ENCODE measurements at places on chromosomes 1 and 21.

DNA sequence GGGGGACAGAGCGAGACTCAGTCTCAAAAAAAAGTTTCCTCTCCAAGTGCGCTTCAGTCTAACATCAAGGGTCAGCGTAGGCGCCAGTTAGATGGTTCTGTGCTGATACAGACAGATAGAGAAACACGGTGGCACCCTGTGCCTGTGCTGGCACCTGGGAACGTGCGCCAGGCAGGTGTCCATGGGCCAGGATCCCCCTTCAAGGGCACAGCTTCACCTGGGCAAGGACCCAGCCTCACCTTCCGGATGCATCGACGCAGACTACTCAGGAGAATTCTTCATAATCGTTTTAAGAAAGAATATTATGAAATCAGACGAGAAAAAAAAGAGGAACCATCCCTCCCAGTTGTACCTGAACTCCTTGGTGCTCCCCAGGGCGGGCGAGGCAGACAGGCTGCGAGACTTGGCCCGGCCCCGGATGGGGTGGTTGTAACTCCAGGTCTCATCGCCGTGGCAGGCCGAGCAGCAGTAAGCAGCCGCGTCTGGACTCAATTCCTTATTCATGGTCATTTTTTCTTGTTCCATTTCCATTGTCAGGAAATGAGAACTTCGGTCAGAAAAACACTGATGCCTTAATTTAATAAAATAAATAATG lies 13.3 kb downstream of the NADK start:
- DNase-seq = no peak

DNA sequence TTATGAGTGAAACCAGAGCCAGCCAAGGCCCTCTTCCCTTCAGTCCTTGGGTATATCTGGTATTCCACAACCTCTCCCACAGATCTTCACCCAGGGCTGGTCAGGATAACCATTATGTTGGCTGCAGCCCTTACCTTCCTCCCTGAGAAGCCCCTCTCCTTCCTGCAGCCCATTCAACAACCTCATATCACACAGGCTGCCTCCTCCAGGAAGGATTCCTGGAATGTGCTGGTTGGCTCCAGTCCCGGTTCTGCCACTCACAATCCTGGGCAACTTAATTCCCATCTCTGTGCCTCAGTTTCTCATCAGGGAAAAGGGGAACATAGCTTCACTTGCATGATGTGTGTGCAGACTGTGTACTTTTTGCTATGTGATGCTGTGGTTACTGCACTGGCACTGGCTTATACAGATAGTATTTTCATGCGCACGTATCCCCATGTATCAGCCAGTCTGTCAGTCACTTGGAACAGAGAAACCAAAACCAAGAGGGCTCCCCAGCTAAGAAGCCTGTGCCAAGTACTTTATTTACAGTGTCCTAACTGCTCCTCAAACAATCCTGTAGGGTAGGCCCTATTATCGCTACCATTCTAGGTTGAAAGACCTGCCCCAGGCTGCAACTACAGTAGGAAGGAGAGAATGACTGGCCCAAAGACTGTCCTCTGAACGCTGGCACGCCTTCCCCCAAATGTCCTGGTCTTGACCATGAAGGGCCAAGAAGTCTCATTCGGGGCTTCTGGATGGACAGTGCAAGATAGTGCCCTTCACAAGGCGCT lies 39.9 kb upstream of the PPP1R15B start:
- no peak for DNase-seq

GRCh38 chr1:102595106-102595505 lies 513.2 kb downstream of the COL11A1 start:
- no peak for DNase-seq

GRCh38 chr1:60583696-60584095 lies 498.7 kb upstream of the NFIA start:
- DNase-seq = no peak

GRCh38 chr1:189607477-189608096 lies 870.1 kb downstream of the BRINP3 start:
- no peak for DNase-seq

GRCh38 chr1:203625628-203626019 lies 1.0 kb upstream of the ATP2B4 start:
- DNase-seq = peak; percentile 56

GRCh38 chr1:40955266-40955665 lies 24.2 kb upstream of the CTPS1 start:
- no peak for DNase-seq

DNA sequence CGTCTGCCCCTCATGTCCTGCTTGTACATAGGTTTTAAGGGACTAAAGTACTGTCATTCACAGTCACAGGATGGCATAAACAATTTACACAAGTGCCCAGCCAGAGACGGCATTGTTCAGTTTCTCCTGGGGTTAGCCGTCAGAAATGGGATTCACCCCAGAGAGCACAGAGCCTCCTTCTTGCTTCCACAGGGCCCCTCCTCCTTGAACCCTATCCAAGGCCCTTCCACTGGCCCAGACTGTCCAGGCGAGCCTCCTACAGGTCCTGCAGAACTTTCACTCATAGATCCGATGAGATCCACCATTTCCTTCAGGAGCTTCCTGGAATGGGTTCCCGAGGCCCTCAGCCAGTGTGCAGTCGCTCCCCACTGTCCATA lies 10.0 kb downstream of the AVPR1B start:
- no peak for DNase-seq

DNA sequence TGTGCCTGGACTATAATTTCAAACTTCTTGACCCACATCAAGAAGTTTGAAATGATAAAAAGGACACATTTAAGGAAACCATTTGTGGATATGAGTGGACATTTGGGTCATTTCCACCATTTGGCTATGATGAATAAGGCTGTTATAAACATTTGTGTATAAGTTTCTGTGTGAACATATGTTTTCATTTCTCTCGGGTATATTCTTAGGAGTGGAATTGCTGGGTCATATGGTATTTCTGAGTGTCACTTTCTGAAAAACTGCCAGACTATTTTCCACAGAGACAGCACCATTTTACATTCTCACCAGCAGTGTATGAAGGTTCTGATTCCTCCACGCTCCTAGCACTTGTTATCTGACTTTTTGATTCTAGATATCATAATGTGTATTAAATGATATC lies 50.8 kb downstream of the GPR137B start:
- no peak for DNase-seq

DNA sequence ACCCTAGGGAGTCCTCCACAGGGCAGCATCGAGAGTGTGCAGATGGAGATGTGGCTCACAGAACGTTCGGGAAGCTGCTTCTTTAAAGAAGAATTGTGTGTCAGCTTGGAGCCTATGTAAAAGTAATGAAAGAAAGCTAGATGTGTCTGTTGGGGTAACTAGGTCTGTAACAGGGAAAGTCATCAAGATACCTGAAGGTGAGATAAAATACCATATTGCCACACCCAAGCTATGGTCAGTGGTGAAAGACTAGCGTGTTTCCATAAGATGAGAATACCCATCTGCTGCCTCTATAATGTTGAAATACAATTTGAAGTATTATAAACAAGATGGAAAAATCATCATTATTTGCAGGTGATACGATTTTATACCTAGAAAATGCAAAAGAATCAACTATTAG lies 17.5 kb downstream of the RCAN1 start:
- no peak for DNase-seq

- DNase-seq = no peak
Measured at GRCh38 chr1:237405912-237406311, 363.9 kb downstream of the RYR2 start.

DNA sequence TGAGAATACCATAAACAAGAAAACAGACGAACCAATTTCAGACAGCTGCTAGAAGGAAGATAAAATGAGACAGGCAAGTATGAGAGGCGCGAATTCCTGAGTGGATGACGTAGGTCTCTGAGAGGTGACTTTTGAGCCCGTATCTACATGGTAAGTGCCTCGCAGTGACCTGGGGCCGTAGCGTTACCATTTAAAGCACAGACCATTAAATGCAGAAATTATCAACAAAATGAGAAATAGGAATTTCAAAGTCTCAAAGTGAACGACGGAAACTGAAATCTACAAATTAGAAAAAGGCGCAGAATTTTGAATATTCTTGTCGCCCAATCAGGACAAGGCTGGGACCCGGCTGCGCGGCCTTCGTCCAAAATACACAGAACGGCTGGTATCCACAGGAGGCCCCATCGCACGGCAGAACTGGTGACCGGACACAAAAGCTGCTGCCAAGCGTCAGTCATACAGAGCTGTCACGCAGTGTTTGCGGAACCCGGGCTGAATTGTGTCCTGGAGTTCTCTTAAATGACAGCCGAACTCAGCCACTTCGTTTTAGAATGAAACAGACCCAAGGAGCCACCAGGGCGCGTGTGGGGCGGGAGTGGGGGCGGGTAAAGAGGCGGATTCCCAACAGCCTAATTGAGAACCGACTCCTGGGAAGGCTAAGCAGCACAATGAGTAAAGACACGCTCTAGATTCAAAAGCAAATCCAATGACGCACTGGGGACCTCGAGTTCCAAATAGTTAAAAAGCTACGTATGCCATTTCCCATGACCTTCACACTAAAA lies 13.8 kb upstream of the BOLA1 start:
- DNase-seq = peak; percentile 94

- DNase-seq = no peak
Measured at GRCh38 chr1:31535561-31535960, 40.8 kb upstream of the TINAGL1 start.

- DNase-seq = no peak
Measured at GRCh38 chr1:25628741-25629421, 12.3 kb downstream of the MAN1C1 start.

DNA sequence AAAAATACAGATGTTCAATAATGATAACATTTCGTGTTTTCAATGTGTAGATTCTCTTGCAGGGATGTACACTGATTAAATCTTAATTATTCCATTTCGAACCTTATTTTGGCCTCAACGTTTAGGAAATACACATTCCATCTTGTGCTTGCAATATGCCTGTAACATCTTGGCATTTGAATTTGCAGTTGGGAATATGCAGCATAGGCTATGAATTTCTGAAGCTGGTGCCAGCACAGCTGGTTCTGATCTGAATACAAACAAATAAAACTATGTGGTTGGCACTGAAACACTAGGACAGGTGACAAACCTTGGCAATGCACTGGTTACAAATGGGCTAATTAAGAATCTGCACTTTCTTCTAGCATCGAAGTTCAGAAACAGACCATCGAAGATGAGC lies 108.4 kb downstream of the ERG start:
- no peak for DNase-seq

GRCh38 chr1:225651376-225651871 lies 1.5 kb downstream of the ENAH start:
- DNase-seq = no peak

- no peak for DNase-seq
Measured at GRCh38 chr21:46386734-46387088, 62.8 kb downstream of the PCNT start.

- no peak for DNase-seq
Measured at GRCh38 chr1:89876463-89876862, 55.6 kb downstream of the LRRC8D start.

DNA sequence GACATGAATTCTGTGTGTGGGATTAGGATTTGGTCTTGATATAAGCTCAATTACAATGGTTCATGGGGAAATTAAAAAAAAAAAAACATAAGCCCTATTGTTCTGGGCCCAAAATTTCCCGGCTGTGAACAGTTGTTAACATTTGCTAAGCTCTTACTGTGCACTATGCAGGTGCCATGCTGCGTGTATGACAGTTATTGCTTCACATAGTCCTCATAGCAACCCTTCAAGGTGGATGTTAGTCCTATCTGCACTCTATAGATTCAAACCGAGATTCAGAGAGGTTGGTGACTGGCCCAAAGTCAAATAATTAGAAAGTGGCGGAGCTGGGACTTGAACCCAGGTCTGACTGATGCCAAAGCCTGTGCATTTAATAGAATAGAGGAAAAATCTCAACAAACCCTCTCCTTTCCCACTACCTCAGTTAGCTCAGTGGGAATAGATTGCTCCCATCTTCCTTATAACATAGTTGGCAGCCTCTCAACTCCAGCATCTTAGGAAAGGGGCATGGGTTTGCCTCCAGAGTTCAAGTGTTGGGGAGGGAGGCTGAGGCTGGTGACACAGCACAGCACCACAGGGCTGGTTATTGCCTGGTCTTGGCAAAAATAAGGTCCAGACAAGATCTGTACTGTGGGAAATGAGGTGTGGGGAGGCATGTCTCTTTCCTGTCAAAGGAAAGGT lies 55.0 kb upstream of the GCLM start:
- no peak for DNase-seq

GRCh38 chr1:118258975-118259374 lies 73.9 kb upstream of the SPAG17 start:
- no peak for DNase-seq

GRCh38 chr1:31214316-31215064 lies 25.2 kb downstream of the NKAIN1 start:
- no peak for DNase-seq

DNA sequence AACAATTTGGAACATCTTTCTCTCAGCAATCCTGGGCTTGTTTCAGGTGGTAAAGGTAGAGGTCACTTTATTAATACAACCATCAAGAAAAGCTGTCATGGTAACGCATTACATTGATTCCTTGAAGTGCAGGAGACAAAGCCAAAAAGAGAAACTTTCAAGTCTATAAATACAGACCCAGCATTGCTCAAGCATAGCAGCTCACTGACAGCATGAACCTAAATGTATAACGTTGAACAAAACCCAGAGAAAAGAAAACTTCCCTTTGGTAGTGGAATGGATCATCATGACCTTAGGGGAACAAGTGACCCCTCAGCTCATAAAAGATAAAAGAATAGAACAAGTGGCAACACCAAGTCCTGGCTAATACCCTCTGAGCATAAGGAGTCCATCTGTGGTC lies 332.2 kb downstream of the NTNG1 start:
- DNase-seq = no peak

GRCh38 chr1:233549917-233550316 lies 64.0 kb upstream of the KCNK1 start:
- DNase-seq = no peak

DNA sequence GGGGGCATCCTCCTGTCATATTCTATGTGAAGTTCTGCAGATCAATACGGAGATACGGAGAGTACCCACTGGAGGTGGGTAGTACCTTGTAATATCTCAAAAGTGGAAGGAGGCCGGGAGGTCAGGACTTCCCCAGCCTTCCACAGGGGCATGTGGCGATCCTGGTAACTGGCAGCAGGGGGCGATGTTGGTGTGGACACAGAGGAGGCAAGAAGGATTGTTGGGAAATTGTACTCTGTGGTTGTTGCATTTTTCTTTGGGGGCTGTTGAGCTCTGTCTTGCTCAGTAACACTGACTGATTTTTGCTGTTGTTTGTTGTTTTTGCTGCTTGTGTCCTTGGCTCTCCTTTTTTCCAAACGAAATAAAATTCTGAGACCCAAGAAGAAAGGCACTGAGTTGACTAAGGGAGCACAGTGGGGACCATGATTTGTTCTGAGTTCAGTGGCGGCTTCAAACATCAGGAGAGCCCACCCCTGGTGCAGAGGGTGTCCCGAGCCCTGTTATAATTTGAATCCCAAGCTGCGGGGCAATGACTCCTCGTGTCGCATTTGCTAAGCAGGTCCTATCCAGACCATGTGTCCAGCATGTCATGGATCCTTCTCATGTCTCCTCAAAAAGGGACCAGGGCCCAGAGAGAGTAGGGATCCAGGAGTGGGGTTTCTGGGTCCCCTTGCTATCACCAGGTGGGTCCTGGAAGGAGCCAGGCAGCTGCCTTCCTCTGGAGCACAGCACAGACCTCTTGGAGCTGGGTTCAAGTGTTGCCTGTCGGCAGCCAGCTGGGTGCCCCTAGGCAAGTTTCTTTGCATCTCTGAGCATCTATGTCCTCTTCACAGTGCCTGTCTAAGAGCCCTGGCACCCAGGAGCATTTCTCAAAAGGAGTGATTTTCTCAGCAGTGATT lies 22.8 kb downstream of the LHX4 start:
- DNase-seq = peak; percentile 68

Data from body of pancreas (tissue), 4 donors.